ENCODE measurements at places on chromosomes 6 and 20.

DNA sequence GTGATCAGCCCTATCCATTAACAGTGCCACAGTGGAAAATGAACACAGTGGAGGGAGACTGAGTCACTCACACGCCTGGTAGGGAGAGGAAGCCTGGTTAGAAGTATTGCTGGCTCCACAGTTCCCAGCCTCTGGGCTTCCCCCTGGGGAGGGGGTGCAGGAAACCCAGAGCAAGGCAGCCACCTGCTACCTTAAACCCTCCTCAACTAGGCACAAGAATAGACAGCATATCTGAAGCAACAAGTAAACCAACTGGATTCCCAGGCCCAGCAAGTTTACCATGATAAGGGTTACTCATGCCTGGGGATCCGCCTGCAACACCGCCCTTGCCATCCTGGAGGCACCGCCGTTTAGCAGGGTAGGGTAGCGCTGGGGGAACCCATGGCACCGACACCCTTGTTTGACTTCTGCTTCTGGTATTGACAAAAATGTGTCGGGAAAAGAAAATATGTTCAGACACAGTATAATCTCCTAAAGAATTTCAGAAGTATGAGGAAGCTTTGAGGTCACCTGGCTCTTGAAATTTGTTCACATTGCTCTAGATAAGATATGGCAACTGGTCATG, 38.3 kb downstream of the SLC22A23 start:
- DNase-seq: no peak

DNA sequence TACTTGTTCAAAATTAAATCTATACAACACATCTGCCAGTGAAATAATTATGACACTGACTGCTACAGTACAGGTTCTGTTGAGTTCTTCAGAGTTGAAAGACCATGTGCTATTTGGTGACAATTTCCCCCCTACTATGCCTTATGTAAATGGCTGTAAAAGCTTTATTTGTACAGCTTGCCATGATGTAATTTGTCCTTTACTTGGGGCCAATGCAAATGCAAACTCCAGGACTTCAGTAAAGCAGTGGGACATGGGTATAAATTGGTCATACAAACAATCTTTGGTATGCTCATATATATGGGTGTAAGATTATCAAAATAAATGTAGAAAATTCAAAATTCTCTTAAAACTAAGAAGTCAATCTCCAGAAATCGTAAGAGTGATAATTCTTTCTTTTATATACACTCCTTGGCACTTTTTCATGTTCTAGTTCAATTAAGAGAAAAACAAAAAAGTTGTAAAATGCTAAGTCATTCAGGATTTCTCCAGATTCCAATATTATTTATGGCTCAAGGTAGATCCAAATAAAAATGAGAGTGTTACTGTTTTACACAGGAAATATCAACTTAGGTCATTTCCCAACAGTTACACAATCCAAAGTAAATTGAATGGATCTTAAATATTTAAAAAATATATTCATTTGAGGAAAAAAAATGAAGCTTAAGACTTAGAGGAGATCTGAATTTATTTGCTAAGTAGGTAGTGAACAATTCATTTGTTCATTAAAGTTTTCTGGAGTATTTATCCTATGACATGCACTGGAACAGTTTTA, 1310.5 kb upstream of the CITED2 start:
- no peak for DNase-seq

DNA sequence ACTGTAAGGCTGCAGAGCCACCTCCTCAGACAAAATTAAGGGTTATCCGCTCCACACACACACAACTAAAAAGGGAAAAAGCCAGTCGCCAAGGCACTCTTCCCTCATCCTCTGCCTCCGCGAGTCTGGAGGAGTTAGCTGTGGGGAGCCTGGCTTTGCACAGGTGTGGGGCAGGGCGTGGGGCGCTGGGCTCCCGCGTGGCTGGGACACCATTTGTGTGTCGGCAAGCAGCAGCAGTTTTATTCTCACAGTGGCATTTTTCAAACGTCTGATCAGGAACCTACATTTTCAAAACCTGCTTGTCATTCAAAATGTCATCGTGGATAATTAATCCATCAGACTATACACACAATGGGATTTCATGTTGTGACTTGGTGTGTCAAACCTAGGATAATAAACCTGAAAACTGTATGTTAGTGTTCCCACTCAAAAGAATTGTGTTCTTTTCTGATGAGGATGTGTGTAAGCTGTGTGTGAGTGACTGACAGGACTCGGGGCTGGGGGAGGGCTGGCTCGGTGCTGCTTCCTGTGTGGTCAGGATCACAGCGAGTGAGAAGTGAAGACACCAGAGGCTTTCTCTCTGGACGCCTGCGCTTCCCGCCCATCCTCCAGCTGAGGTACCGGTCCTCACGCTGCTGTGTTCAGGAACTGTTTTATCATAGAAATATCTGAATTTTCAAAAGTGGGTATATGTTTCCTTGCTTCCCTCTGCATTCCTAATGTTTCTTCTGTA, 83.1 kb downstream of the IRF4 start:
- peak; percentile 23 for DNase-seq

GRCh38 chr20:58753922-58754551, 61.4 kb downstream of the NPEPL1 start:
- no peak for DNase-seq

GRCh38 chr20:53940907-53941545, 129.4 kb downstream of the BCAS1 start:
- peak; percentile 45 for DNase-seq

- DNase-seq: no peak
These were observed 381.8 kb downstream of the PTPRT start for GRCh38 chr20:42807876-42808275.

- no peak for DNase-seq
These were observed 11.2 kb downstream of the LEMD2 start for GRCh38 chr6:33777398-33778388.

GRCh38 chr20:1537731-1538058, 19.8 kb downstream of the SIRPD start:
- no peak for DNase-seq

- DNase-seq: peak; percentile 28
These were observed 104.9 kb upstream of the NXT1 start for GRCh38 chr20:23245553-23246181.

DNA sequence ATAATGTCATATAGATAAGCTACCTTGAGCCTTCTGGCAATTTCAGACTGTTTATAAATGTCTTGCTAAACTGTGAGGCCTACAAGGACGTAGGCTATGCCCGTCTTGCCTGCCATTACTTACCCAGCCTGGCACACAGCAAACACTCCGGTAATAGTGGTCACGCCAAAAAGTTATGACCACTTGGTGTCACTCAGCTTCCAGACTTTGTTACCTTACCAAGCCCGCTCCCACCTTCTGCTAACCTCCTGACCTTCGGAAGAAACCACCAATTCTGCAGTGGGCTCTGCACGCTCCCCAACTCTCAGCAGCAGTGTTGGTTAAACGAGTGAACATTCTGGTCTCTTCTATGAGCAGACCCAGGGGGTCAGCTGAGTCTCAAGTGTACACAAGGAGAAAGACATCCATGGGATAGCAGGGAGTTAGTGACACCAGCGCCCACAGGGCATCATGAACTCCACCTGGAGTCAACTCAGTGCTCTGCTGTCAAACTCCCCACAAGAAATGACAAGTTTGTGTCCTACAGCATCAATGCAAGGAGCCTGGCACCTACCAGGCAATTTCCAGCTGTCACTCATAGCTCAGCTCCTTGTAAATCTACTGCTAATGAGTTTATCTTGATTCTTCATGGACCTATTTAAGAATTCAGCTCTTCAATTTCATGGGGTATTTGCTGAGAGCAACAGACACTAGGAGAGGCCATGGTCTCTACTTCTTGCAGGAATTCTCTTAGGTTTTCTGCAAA, 119.9 kb downstream of the TTLL2 start:
- DNase-seq: no peak

DNA sequence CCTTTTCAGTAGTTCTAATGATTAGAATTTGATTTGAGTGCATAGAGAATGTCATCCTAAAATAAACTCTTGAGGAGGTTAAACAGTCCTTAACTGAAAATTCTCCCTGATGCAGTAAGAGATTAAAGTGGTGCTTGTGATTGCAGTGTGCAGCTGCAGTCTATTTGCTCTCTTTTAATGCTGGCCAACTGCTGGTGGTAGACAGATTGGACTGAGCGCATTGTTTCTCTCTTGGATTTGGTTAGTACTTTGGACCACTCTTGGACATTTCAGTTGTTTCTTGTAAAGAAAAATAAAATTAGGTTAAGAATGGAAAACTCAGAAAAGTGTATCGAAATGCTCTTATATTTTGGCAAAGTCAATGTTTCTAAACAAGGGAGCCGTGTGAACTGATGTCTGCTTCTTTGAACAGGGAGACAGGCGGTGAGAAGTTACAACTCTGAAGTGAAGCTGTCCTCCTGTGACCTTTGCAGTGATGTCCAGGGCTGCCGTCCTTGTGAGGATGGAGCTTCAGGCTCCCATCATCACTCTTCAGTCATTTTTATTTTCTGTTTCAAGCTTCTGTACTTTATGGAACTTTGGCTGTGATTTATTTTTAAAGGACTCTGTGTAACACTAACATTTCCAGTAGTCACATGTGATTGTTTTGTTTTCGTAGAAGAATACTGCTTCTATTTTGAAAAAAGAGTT, 127.2 kb downstream of the CD109 start:
- no peak for DNase-seq

- DNase-seq: no peak
These were observed 165.2 kb downstream of the HAO1 start for GRCh38 chr20:7775072-7775471.

- DNase-seq: no peak
These were observed 119.7 kb downstream of the FYN start for GRCh38 chr6:111753573-111753972.

- DNase-seq: no peak
These were observed 165.8 kb upstream of the CITED2 start for GRCh38 chr6:139540276-139540675.

DNA sequence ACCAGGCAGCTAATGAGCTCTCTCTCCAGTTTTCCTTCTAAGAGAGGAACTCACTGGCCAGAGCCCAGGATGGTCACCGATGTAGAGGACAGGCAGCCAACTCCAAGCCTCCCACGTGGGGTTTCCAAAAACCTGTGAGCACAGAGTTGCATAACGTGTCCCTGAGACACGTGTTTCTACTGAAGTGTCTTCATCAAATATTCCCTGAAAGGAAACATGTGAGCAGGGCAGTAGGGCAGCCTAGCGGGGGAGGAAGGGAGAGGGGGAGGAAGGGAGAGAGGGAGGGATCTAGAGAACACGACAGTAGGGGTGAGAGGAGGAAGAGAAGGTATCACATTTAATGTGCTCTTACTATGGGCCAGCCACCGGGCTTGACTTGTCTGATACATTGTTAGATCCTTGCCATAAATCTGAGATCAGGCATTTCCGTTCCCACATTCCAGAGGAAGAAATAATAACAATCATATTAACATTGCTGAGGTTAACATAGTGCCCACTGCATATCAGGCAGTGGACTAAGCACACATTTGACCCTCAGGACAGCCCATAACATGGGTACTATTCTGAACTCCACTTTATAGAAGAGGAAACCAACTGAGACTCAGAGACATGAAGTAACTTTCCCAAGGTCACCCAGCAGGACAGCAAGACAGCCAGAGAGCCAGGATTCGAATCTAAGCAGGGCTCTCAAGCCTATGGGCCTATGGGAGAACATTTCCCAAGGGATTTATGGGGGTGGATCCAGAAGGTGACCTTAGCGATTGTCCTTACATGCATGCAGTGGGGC, 4.5 kb upstream of the SYS1 start:
- no peak for DNase-seq

DNA sequence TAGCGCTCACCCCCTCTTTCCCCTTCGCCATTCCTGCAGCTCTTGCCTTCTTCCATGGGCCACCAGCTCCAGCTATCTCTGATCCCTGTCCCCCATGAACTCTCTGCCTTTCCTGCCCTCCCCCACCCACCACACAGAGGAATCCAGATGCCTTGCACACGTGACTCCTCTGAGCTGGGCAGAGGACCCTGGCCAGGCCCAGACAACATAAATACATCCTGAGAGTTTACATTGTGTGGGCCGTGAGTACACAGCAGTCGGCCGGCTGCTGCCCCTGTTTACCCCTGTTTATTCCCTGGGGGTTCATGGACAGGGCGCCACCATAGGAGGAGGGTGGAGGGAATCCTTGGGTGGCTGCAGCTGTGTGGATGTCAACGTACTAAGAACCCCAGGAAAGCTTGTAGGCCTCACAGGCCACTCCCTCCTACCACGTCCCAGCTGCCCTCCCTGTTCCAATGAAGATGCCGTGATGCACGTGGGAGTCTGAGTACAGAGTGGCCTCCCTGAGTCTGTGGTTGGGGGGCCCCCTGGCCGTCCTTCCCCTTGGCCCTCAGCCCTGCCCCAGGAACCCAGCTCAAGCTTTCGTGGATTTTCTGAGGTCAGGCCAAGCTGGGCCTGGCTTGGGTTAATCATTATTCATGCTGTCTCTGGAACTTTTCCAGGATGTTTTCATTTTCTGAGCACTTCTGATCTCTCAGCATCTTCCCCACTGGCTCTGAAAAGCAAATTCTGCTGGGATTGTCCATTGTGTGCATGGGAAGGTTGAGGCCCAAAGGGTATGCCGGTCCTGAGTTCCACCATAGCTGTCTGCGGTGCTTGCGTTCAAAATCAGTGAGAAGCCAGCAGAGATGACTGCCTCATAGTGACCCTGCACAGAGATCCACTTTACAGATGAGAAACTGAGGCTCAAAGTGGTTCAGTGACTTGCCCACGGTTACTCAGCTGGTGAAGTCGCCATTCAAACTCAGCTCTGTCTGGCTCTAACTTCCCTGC, 136.3 kb downstream of the MRPL14 start:
- DNase-seq: no peak

- DNase-seq: no peak
These were observed 543.3 kb upstream of the MARCKS start for GRCh38 chr6:113313841-113314240.

DNA sequence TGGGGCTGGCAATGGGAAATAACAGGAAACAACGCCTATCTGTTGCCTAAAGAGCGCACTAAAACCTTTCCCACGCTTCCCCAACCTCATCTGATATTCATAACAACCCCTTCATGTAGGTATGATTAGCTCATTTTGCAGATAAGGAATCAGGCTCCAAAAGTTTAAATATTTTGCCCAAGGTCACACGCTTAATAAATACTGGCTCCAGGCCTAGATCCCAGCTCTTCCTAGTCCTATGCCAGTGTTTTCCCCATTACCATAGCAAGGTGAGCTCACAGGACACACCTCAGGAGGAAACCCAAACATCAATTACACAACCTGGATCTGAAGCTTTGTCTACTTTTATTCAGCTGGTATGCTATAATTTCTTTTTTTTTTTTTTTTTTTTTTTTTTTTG, 19.6 kb downstream of the MBOAT1 start:
- no peak for DNase-seq

- no peak for DNase-seq
These were observed 11.1 kb upstream of the EXOC2 start for GRCh38 chr6:704046-704445.

DNA sequence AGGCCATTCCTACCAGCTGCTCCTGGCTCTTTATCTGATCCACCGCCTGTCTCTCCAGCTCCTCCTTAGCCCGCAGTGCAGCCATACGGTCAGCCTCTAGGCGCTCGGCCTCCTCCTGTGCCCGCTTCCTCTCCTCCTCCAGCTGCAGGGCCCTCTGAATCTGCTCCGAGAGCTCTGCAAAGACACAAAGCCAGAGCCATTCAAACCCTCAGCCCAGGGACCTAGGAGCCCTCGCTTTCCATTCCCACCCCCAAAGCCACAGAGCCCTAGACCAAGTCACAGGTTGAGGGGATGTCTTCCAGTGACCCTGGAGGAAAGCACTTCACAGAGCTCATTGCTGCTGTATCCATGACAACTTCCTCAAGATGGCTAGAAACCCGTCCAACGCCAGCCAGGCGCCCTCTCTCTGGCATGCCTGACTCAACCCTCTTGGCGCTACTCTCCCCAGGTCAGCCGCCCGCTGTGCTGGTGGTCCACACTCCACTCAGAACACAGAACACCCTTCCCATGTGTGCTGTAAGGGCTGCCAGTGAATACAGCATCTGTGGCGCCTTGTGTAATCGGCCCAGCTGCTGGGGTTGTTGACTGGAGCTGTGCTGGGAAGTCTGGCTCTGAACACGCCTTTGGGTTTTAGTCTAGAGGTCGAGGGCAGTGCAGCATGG, 49.3 kb downstream of the EZR start:
- DNase-seq: no peak
